ENCODE measurements at places on chromosomes 12 and 14. TPM values are rescaled to one million over a fixed set of nuclear protein-coding genes. Genes with fewer than 3 reads are reported as not detected.

The P2RX7 gene
- 0.74 TPM for total RNA-seq

The COX8C gene
- not detected for total RNA-seq

The KRT4 gene
- total RNA-seq = not detected

The KRT73 gene
- total RNA-seq = not detected

The INHBC gene
- total RNA-seq = not detected

The ASCL1 gene
- not detected for total RNA-seq

- no peak for DNase-seq
- no peak overlapping the region for H3K27ac ChIP-seq
- no peaks in the 10 kb centered on the region for H3K27me3 ChIP-seq
- H3K4me1 ChIP-seq = no peaks in the 10 kb centered on the region
These were observed 9.5 kb upstream of the RABGGTA start for GRCh38 chr14:24280797-24281460.

- peaks cover 4% of the 10 kb centered on the region for H3K36me3 ChIP-seq
- no peak overlapping the region for H3K27ac ChIP-seq
- no peak overlapping the region for H3K4me3 ChIP-seq
These were observed 103.3 kb downstream of the NCOR2 start for GRCh38 chr12:124464062-124464461.

- H3K27ac ChIP-seq = no peak overlapping the region
- DNase-seq = peak; percentile 60
These were observed 53.5 kb downstream of the ARMH4 start for GRCh38 chr14:58098507-58098906.

DNA sequence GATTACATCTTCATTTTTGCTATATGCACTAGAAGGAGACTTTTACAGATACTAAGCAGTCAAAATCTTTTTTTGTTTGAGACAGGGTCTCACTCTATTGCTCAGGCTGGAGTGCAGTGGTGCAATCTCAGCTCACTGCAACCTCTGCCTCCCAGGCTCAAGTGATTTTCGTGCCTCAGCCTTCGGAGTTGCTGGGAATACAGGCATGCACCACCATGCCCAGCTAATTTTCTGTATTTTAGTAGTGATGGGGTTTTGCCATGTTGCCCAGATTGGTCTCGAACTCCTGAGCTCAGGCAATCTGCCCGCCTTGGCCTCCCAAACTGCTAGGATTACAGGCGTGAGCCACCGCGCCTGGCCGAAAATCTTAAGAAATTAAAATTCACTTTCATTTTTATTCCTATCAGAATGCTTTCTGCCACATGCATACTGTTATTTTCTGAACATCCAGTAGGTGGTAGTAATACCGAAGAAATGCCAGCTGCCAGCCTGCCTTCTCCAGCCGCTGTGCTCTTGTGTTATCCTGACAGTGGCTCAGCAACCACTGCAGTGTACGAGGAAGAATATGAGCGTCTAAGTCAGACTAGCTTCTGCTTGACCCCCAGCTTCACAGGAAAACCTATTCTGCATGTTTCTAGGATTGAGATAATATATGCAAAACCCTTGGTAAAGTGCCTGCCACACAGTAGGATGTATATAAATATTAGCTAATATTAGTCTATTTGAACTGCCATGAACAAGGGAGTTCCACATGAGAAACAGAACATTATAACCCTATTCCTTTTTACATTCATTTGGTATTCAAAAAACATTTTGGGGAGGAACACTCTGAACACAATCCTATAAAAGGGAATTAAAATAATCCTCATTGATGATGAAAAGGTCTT is 54.2 kb downstream of the RPAP3 start:
- no peaks in the 10 kb centered on the region for H3K27me3 ChIP-seq
- no peak overlapping the region for H3K27ac ChIP-seq
- peaks cover 6% of the 10 kb centered on the region for H3K4me1 ChIP-seq
- no peak overlapping the region for H3K4me3 ChIP-seq
- DNase-seq = peak; percentile 73
- H3K36me3 ChIP-seq = no peaks in the 10 kb centered on the region

DNA sequence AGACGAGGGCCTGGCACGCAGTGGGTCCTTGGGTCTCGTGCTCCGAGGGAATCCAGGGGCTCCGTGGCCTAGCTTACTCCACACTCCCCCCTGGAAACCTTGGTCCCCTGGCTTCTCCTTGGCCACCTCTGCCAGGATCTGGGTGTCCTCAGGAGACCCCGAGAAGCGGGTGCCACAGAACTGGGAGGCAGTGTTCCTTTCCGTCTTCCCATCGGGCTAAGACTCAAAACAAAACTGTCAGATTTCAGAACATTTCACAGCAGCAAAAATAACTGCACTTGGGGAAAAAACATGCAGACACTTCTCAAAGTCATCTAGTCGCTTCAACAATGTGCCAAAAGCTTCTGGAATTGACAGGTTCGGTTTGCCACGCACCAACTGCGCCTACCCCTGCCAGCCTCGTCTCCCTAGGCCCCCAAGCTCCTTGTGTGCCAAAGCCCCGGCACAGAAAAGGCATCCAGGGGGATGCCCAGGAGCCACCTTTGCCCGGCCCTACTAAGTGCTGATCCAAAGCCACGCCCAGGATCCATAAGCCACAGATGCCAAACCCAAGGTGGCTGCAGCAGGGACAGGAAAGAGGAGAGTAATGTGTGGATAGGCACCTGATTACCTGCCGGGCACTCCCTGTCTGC is 58.4 kb upstream of the DIO3 start:
- H3K27ac ChIP-seq = no peak overlapping the region
- H3K4me3 ChIP-seq = no peak overlapping the region
- H3K27me3 ChIP-seq = no peaks in the 10 kb centered on the region

DNA sequence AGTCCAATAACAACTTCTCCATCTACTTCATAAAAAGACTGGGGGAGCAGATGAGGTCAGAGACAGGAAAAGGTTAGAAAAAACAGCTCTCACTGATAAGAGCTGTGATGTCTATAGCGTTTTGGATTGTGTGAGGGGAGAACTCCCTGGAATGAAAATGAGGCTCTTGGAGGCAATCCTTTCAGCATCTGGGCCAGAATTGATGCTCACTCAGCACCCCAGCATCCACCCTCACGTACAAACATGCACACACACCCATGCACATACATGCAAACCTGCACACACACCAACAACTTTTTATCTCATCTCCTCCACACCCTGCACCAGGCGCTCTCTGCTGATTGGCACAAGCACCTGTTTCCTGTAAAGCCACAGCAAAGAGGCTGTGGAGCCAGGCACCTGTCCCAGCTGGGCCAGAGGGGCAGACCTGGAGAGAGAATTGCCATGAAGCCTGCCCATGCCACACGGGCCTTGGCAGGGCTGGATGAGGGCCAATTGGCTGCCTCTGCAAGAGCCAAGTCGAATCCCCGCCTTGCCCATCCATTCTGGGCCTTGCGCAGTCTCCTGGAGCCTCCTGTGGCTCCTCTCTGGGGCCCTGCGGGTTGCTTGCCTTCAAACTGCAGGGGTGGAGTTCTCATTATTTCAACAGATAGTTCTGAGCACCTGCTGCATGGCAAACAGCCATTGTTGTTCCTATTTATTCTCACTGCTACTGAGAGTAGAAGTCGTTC is 53.1 kb downstream of the SYNE3 start:
- H3K27ac ChIP-seq = no peak overlapping the region
- H3K36me3 ChIP-seq = no peaks in the 10 kb centered on the region
- DNase-seq = no peak
- H3K4me3 ChIP-seq = no peak overlapping the region

GRCh38 chr14:91365552-91365951 is 52.1 kb downstream of the CCDC88C start:
- no peak overlapping the region for H3K4me3 ChIP-seq
- no peak overlapping the region for H3K27ac ChIP-seq
- peaks cover 23% of the 10 kb centered on the region for H3K4me1 ChIP-seq
- no peaks in the 10 kb centered on the region for H3K36me3 ChIP-seq
- no peaks in the 10 kb centered on the region for H3K27me3 ChIP-seq

- H3K4me3 ChIP-seq = no peak overlapping the region
- H3K36me3 ChIP-seq = no peaks in the 10 kb centered on the region
- peak; percentile 37 for DNase-seq
These were observed 123.4 kb downstream of the SLC5A8 start for GRCh38 chr12:101086490-101087135.

GRCh38 chr14:99679543-99679942 is 4.6 kb upstream of the CYP46A1 start:
- H3K27ac ChIP-seq = no peak overlapping the region
- no peaks in the 10 kb centered on the region for H3K36me3 ChIP-seq
- H3K4me1 ChIP-seq = no peaks in the 10 kb centered on the region
- DNase-seq = no peak

- H3K36me3 ChIP-seq = no peaks in the 10 kb centered on the region
- DNase-seq = peak; percentile 80
- no peaks in the 10 kb centered on the region for H3K27me3 ChIP-seq
- no peak overlapping the region for H3K27ac ChIP-seq
- H3K4me1 ChIP-seq = no peaks in the 10 kb centered on the region
These were observed 43.1 kb downstream of the LLPH start for GRCh38 chr12:66087365-66087943.

GRCh38 chr14:87343652-87344051 is 649.3 kb downstream of the GALC start:
- H3K4me3 ChIP-seq = no peak overlapping the region
- H3K27me3 ChIP-seq = no peaks in the 10 kb centered on the region
- no peak overlapping the region for H3K27ac ChIP-seq
- H3K36me3 ChIP-seq = no peaks in the 10 kb centered on the region
- no peak for DNase-seq
- no peaks in the 10 kb centered on the region for H3K4me1 ChIP-seq

DNA sequence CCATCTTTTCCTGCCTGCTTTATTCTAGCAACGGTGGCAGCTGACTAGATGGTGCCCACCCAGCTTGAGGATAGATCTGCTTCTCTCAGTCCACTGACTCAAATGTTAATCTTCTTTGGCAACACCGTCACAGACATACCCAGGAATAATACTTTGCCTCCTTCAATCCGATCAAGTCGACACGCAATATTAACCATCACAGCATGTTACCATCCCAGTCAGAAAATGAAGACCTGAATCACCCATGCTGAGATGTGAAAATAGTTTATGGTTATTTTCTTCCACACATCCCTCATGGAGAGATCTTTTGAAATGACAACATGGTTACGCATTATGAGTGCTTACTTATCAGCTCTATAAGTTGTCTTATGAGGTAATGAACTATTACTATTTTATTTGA is 392.8 kb downstream of the SEC23A start:
- H3K27me3 ChIP-seq = no peaks in the 10 kb centered on the region
- no peak for DNase-seq
- no peak overlapping the region for H3K27ac ChIP-seq

DNA sequence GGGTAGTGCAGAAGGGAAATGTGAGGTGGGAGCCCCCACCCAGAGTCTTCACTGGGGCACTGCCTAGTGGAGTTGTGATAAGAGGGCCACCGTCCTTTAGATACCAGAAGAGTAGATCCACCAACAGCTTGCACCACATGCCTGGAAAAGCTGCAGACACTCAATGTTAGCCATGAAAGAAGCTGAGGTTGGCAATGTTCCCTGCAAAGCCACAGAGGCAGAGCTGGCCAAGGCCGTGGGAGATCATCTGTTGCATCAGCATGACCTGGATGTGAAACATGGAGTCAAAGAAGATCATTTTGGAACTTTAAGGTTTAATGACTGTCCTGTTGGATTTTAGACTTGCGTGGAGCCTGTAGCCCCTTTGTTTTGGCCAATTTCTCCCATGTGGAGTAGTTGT is 468.4 kb upstream of the FOXG1 start:
- no peaks in the 10 kb centered on the region for H3K27me3 ChIP-seq
- DNase-seq = no peak
- no peaks in the 10 kb centered on the region for H3K4me1 ChIP-seq
- no peaks in the 10 kb centered on the region for H3K36me3 ChIP-seq
- H3K27ac ChIP-seq = no peak overlapping the region

GRCh38 chr14:51328772-51329353 is 88.8 kb downstream of the TMX1 start:
- H3K4me1 ChIP-seq = no peaks in the 10 kb centered on the region
- H3K27me3 ChIP-seq = no peaks in the 10 kb centered on the region
- H3K4me3 ChIP-seq = no peak overlapping the region
- no peaks in the 10 kb centered on the region for H3K36me3 ChIP-seq

GRCh38 chr12:129701631-129702101 is 202.2 kb downstream of the TMEM132D start:
- H3K36me3 ChIP-seq = peaks cover 8% of the 10 kb centered on the region
- no peaks in the 10 kb centered on the region for H3K4me1 ChIP-seq
- no peaks in the 10 kb centered on the region for H3K27me3 ChIP-seq
- H3K4me3 ChIP-seq = no peak overlapping the region
- no peak overlapping the region for H3K27ac ChIP-seq
- peak; percentile 2 for DNase-seq

Measured in GM23338 (cell line).